ENCODE measurements at places on chromosomes 1 and 21.

DNA sequence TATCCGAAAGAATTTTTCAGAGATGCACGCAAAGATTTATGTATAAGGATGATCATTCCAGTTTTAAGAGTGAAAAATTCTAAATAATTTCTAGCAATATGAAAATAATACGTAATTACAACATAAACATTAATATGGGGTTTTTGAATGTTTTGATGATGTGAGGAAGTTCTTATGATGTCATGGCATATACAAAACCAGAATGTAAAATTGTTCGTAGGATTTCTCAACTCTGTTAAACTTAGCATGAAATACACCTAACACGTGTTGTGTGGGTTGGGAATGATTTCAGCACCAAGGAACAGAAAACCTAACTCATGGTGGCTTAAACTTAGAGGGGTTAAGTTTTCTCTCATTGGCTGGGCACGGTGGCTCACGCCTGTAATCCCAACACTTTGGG, 62.2 kb downstream of the MYOM3 start:
- no peak for DNase-seq

- no peak for DNase-seq
Measured at GRCh38 chr1:27318596-27318995, 3.4 kb upstream of the TMEM222 start.

GRCh38 chr21:38219049-38219628, 37.7 kb upstream of the KCNJ15 start:
- peak; percentile 16 for DNase-seq

DNA sequence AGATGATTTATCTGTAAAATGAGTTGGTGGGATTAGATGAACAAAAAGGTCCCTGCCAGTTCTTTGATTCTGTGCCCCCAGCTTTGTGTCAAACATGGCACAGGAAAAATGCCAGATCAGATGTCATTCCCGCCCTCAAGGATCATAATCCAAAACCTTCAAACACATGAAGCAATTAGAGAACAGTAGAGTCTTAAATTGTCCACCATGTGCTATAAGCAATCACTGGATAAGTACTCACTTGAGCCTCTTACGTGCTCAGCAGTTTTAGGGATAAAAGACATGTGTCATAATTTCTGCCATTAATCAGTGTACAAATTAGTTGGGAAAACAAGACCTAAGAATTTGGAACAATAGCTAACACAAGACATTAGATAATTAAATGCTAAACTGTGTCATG, 15.4 kb upstream of the KIAA0040 start:
- no peak for DNase-seq

GRCh38 chr1:70008660-70009059, 196.7 kb downstream of the LRRC40 start:
- DNase-seq: no peak

GRCh38 chr1:200684015-200684414, 14.3 kb upstream of the DDX59 start:
- DNase-seq: no peak

- no peak for DNase-seq
Measured at GRCh38 chr1:44609768-44610526, 64.3 kb downstream of the TMEM53 start.

DNA sequence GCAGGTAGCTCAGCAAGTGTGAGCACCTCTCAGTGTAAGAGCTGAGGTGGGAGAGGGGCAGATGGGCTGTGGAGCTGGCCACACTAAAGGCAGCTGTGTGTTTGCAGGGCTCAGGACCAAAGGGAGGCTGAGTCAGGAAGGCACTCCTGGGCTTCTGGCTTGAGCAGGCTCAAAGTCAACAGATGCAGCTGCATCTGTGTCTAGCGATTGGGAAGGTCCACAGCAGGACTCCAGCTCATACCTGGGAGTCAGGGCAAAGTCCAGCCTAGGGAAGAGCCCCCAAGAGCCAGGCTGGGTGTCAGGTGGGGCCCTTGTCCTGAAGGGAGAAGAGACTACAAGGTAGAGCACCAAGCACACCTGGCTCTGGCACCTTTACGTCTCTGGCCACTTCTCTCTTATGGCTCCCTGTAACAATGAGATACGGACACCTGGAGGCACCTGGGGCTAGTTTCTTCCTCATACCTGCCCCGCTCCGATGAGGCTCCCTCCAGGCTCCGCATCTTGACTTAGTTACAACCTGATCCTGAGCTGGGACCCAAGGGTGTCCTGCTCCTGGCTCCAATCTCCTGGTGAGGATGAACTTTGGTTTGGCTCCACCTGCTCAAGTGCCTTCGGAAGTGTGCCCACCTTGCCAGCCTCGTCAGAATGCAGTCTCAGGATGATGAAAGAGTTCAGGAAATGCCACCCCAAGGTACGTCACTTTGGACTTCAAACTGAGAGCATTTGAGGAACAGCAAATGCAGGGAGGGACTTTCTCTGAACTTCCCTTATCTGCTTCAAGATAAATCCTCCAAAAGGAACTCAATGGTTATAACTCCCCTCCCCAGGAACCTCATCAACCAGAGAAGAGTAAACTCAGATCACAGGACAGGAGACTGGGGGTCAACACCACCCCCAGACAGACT, 21.5 kb upstream of the SLC2A1 start:
- DNase-seq: no peak

DNA sequence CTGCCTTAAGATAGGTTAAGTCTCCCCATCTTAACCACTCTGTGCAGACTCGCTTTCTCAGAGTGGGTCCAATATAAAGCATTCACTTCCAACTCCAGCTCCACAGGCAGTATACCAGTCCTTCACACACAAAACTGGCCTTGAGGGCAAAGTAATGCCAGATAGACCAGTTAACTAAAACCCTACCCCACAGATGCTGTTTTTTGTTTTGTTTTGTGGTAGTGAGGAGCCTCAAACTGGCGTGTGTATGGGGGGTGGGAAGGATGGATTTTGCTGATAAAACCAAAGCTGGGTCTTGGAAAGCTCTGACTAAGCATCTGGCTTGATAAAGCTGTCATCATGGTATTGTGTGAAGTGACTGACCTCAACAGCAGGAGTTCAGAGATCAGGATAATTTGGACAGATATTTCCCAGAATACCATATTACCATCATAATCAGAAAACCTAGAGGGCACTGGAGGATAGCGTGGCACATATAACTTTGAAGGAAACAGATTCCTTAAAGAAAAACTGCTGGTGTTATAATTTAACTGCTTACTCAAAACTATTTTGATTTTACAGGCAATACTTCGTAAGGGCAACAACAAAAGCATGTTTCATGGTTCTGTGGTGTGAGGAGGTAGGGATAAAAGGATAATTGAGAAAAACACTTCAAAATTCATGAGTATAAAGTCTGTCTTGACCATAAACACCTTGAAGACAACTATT, 29.6 kb upstream of the CPLANE2 start:
- no peak for DNase-seq

Measured in stimulated activated CD4-positive, alpha-beta T cell treated with anti-CD3 and anti-CD28 coated beads, TNF-alpha, amount 100 ng/mL, for 4 hours (primary cell).